ENCODE measurements at places on chromosomes 6 and 20.
A peak's percentile ranks its signal among the peaks of the same experiment; 100 is the strongest.

GRCh38 chr20:10961651-10962288 lies 288.0 kb upstream of the JAG1 start:
- DNase-seq: no peak

- DNase-seq: no peak
These were observed 36.4 kb upstream of the ADGRF4 start for GRCh38 chr6:47661960-47662359.

- peak; percentile 84 for DNase-seq
These were observed 211.3 kb upstream of the RUNX2 start for GRCh38 chr6:45116714-45117410.

GRCh38 chr6:133313068-133313467 lies 71.9 kb downstream of the EYA4 start:
- no peak for DNase-seq

- no peak for DNase-seq
These were observed 494.7 kb upstream of the SLC35B3 start for GRCh38 chr6:8930009-8930408.

GRCh38 chr6:155196911-155197310 lies 66.9 kb upstream of the CLDN20 start:
- no peak for DNase-seq

DNA sequence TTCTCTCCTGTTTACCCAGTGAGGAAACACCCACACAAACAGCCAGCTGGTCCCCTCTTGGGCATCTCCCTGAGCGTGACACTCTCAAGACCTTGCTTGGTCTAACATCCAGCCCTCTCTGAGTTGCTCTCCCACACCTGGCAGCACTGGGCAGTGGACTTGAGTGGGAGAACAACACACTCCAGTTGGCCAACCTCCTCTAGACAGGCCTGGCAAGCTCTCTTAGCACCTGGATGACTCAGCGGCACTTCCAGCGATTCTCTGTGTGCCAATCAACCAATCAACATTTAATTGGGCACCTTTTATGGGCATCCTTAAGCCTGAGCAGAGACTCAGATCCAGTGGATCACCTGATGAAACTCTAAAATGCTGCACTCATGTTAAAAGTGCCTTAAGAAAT lies 76.6 kb upstream of the QKI start:
- DNase-seq: no peak

GRCh38 chr6:42369568-42369967 lies 82.2 kb downstream of the TRERF1 start:
- DNase-seq: no peak

DNA sequence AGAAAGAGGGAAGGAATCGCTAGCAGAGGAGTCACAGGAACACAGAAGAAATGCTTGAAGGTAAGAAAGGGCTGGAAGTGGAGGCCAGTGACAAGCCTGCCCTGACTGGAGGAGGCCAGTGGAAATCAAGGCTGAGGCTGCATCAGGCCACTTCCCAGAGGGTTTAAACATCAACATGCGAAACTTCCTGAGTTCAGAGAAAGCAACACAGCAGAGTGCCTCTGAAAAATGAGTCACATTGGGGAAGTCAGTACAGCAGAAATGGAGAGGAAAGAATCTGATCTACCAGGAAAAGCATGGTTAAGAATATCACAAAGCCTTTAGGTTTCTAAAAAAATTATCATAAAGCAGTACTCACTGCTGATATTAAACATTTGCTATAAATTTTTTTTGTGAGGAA lies 23.3 kb downstream of the NAPB start:
- no peak for DNase-seq

- no peak for DNase-seq
These were observed 31.3 kb downstream of the RAB22A start for GRCh38 chr20:58340853-58341252.

DNA sequence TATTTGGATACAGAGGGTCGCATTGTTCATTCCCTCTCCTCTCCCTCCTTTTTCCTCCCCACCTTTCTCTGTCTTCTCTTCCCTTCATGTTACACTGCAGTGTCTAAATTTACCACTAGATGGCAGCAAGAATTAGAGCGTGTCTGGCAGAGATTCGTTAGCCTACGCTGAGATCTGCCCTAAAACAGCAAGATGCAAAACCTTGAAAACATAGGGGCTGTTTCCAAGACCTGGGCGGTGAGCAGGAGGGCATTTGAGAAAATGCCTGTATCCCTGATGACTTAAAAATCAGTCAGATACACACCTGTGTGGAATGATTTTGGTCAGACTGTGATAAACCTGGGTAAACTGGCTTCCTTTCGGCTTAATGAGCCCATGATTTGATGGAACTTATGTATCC lies 101.5 kb upstream of the ISM1 start:
- peak; percentile 18 for DNase-seq

DNA sequence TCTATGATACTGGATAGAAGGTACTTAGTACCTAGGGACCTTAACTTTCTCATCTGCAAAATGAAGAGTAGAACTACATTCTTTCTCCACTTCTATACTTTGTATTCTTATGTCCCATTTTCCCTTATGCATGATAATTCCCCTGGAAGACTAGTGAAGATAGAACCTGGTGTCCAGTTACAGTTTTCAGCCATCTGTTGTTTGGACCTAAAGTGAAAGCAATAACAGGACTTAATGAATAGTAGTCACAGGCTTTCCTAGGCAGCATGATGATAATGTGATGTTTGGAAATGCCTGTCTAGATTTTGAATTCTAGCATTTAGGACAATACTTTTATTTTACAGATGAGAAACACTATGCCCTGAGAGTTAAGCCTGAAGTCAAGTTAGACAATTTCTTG lies 153.8 kb downstream of the RIMS1 start:
- no peak for DNase-seq

DNA sequence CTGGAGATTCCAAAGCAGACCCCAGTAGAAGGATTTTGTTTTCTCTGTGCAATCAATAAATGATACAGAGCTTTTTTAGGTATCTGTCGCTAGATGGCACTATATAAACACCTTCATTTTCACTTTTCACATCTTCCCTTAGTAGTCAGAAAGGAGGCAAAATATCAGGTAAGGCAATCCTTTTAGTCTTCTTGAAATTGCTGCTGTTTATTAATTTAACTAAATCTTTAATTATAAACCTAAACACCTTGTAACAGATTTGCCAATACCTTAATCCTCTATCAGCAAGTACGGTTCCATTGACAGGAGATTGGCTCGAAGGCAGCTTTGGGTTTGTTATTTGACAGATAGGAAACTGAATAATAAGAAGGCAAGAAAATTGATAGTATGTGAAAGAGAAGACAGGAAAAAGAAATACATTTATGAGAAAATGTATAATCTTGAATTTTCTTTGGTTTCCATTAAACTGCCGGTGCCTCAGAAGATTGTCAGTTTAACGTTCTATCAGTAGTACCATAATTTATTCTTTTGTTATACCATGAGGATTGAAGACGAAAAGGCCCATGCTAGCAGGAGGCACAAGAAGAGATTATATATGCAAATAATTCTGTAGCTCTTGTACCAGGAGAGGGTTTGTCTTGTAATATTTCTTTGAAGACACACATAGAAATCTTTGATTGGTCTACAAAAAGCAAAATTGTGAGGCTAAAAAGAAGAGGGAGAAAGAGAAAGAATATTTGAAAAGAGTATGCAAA lies 23.5 kb upstream of the IBTK start:
- no peak for DNase-seq

DNA sequence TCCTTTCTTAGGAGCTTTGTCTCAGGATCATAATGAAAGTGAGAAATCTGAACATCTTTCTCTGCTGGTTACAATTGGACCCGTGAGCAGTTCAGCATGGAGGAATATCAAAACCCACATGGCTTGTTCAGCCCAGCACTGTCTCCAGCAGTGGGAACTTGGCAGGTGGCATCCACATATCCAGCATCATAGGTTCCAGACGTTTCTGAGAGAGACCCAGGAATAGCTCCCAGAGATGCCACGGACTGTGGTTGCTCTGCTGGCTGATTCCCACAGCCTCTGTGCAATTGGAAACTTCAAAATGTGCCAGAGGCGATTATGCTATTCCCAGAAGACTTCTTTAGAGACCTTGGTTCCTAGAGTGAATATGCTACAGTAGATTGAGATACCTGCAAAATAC lies 76.4 kb downstream of the PHACTR2 start:
- no peak for DNase-seq

DNA sequence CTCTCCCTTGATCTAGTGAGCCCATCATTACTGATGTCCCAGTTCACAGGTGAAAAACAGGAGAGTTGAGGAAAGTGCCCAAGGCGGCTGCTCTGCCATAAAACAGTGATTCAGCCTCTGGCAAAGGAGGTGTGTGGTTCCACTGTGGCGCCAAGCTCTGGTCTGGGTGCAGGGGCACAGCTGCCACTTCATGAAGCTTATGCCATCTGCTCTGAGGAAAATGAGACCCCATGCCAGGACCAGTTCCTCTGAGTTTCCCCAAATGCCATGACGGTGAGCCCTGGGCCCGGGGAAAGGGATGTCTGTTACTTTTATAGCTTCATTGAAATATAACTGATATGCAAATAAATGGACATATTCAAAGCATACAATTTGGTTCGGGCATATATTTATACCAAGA lies 33.7 kb upstream of the ZBP1 start:
- DNase-seq: no peak

GRCh38 chr6:40444811-40445210 lies 142.4 kb downstream of the LRFN2 start:
- no peak for DNase-seq

DNA sequence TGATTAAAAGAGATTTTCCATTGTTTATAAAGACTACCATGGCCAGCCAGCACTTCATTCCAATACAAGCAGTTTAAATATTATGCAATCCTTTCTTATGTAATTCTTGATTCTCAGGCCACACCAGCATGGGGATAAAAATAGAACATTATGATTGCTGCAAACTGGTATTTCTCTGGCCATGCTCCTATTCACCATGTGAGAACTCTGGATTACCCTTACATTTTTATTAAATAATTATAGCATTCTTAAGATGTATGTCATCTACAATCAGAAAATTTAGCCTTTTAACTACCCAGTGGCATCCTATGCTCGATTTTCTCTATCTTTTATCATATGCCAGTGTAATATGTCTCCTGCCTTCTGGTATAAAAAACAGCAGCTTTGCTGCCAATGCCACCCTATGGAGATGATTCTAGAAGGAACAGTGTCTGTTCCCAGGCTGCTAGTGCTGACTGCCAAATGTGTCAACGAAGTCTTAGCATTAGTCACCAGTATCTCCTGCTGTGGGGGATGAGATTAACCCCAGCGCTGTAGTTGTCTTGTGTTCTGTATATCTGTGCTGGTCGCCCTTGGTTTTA lies 501.4 kb downstream of the BCKDHB start:
- peak; percentile 88 for DNase-seq

DNA sequence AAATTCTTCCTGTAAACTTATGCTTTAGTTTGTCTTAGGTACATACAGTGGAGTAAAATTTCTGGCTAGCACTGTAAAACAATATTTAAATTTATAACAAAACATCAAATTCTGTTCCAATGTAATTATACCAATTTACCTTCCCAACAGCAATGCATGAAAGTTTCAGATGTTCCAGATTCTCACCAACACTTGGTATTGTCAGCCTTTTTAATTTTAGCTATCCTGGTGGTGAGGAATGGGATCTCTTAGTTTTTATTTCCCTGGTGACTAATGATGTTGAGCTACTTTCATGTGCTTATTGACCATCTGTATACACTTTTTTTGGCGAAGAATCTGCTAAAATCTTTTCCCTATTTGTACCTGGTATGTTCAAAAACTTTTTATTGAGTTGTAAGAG lies 76.1 kb upstream of the PHACTR1 start:
- DNase-seq: no peak

GRCh38 chr20:35648836-35649235 lies 15.9 kb downstream of the CPNE1 start:
- DNase-seq: no peak

- no peak for DNase-seq
These were observed 15.4 kb downstream of the SRSF3 start for GRCh38 chr6:36609582-36609981.

DNA sequence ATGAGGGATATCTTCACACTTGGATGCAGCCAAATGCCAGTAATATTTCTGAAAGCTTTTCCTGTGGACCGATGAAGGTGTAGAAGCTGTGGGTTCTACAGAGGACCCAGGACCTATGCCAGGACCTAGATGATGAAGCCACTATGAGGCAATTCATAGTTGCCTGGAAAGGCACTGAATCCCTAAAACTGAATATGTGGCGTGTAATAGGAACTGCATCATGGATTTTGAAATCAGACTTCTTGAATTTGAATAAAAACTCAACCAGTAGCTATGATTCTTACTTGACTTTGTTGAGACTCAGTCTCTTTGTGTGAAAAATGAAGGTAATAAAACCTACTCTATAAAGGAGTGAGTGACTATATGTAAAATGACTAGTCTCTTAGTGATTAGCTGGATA lies 89.9 kb upstream of the SGK1 start:
- DNase-seq: no peak

- DNase-seq: no peak
These were observed 495.6 kb upstream of the PTCHD4 start for GRCh38 chr6:48606618-48607017.

DNA sequence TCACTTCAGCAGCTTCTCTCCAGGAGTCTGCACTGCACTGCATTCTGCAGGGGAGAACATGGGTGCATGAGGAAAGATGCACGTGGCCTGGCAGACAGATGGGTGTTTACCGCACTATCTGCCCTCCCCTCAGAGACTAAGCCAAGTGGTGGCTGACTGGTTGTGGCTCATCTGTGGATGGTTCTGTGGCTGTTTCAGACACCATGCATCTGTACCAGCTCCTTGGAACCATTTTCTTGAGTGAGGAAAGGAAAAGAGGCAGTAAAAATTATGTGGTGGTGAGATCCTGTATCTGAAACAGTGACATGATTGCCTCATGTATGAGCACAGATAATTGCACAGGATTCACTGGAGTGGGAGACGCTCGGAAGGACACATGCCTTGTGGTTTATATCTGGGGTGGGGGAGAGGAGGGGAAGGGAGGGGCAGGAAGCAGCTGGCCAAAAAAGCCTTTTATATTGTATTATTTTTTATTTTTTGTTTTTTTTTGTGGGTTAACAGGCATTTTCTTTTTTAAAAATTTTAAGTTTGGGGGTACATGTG lies 161.7 kb downstream of the ERMARD start:
- DNase-seq: no peak

DNA sequence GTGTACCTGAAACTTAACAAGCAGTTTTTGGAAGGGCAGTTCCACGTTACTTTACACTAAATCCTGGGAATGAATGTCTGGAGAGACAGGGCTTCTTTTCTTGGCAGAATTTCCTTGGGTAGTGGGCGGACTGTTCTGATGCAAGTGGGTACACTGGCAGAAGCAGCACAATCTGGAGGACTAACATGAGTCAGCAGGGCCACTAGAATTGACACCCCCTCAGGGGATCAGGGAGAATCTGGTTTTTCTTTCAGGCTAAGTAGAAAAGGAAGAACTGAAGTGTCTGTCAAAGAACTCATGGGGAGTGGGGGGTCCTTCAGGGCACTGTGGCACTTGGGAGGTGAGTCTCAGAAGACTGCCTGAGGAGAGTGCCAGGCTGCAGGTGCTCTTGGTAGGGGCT lies 34.6 kb downstream of the PANK2 start:
- no peak for DNase-seq

- DNase-seq: no peak
These were observed 52.2 kb upstream of the TASP1 start for GRCh38 chr20:13690943-13691342.

Data from fibroblast of skin of left biceps (primary cell).